Fibroblast of villous mesenchyme (primary cell): ENCODE measurements at places on chromosomes 11 and 22. TPM values are rescaled to one million over a fixed set of nuclear protein-coding genes. Genes with fewer than 3 reads are reported as not detected.

GRCh38 chr11:77179048-77179447 is 51.0 kb downstream of the MYO7A start:
- DNase-seq = no peak

DNA sequence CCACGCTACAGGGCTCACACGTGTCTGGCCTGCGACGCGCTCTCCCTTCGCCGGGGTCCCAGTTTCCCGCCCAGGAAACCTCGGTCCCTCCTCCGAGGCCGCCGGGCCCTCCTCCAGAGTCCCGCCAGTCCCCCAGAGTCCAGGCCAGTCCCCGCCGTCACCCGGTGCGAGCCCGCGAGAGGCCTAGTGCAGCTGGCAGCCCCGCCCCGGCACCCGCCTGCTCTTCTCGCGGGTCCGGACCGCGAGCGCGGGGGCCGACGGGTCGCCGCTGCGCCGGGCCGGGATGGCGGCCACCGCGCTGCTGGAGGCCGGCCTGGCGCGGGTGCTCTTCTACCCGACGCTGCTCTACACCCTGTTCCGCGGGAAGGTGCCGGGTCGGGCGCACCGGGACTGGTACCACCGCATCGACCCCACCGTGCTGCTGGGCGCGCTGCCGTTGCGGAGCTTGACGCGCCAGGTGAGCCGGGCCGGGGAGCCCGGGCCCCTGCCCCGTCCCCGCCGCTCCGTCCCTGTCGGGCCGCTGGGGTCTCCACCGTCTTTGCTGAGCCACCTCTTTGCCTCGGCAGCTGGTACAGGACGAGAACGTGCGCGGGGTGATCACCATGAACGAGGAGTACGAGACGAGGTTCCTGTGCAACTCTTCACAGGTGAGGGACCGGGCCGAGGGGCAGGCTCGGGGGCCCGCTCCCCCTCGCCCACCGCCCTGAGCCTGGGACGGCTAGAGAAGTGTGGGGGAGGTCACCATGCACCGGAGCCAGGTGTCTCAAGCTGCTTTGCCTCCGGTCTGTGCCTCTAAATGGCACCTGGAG is at the start of gene PTPMT1:
Gene PTPMT1, plus strand, starts transcription at position 260 of the 809 bp plus-strand sequence. Its CDS starts 24 bp downstream, at position 284.
- DNase-seq = peak; percentile 72

DNA sequence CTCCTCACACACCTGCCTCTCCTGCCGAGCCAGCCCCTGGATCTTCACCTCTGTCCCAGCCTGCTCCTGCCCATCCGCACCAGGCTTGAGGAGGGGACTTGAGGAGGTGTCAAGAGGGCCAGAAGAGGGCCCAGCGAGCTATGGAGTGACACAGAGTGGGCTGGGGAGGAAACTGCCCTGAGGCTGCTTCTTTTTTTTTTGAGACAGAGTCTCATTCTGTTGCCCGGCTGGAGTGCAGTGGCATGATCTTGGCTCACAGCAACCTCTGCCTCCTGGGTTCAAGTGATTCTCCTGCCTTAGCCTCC is 21.9 kb upstream of the CDON start:
- DNase-seq = no peak

Gene ALG9
- total RNA-seq = 35.8 and 49.7 TPM in 2 replicates

- DNase-seq = no peak
Measured at GRCh38 chr22:50556703-50557102, 6.0 kb downstream of the SYCE3 start.

- peak; percentile 12 for DNase-seq
Measured at GRCh38 chr11:62193952-62194351, 3.9 kb downstream of the SCGB1D1 start.

DNA sequence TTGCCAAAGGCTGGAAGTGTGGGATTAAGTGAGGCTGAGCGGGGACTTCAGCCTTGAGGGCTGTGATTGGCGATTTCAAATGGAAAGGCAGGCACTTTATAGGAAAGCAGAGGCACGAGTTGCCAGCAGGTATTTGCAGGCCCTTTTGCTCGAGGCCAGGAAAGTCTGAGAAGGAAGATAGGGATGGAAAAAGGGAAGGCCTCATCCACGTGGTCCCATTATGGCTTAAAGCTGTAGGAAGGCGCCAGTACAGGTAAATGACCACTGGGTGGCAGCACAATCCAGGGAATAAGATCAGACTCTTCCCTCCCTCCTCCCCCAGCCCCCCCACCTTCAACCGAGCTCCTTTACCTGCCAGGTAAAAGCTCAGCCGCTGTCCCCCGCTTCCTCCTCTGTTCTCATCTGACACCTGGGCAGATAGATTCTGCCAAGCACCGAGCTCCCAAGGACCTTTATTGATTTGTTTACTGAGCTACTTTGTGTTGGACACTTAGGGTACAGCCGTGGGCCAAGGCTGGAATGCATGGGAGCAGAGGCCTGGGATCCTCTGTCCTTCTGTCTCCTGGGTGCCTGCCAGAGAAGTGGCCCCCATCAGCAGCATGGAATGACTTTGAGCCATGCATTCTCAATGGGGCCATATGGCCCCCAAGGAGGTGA is 7.5 kb downstream of the P2RX3 start:
- peak; percentile 65 for DNase-seq

- DNase-seq = no peak
Measured at GRCh38 chr11:114298710-114299109, 2.5 kb downstream of the NNMT start.

DNA sequence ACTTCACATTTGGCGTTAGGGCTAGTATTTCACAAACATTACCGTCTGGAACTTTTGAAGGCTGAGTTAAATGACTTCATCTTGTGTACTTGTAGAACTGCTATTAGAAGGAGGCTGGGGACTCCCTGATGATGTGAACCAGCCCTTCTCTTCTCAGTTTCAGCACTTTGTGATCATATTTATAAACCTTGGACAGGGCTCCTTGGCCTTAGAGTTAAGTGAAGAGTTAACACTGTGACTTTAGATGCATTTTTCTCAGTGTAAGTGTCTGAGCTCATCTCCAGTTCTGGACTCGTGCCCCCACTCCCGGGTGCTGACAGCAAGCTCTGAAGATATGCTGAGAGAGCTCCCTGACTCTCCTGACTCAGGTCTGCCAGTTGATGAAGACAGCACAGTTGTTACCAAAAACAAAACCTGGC is 8.4 kb downstream of the MIAT start:
- DNase-seq = no peak

DNA sequence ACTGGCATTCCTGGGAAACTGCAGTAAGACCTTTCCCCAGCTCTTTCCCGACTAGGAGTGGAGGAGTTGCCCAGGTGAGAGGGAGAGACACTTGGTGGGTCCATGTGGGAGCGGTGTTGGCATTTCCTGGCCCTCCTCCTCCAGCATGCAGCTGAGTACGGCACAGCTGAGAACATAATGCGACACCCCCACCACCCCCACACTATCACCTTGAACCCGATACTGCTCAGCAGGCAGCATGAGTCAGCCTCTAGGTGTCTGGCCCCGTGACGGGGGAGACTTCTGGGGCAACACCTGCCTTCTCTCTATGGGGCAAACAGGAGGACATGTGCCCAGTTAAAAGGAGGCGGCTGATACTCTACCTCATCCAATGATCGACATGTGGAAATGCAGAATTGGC is 64.4 kb downstream of the PKNOX2 start:
- no peak for DNase-seq

- no peak for DNase-seq
Measured at GRCh38 chr22:44332946-44333345, 20.2 kb upstream of the SHISAL1 start.

Gene PHOX2A
- total RNA-seq = not detected in 2 replicates

Gene MFRP
- under 0.01 TPM in 1 of 2 replicates, not detected in the other for total RNA-seq

DNA sequence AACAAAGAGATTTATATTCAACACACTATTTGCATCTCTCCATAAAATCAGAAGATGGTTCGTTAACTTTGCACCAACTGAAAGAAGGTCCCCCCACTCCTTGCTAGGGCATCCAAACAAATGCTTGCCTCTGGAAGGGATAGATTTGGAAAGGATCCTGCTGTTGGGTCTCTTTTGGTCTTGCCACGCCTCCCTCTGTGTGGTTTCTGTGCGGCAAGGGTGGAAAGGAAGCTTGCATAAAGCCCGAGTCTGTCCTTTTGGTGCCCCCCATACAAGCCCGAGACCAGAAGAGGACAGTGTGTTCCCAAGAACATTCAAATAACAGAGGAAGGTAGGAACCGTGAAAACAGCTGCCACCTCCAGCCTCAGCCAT is 15.1 kb downstream of the SCGB1A1 start:
- no peak for DNase-seq

Gene CCDC73
- not detected in 2 replicates for total RNA-seq

DNA sequence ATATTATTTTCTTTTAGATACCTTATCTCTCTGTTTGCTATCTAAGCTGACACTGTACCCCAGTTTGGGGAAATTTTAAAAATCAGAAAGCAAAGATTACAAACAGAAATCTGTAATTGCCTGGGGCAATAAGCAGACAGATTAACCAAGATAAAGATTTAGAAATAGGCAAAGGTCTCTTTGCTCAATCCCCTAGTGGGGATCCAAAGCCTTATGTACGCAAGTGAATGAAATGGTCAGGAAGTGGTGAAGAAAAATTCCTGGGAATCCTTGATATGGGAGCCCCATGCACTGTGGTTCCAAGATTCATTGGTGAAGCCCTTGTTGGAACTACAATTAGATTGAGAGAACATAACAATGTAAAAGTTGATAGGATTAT is 139.5 kb upstream of the GUCY1A2 start:
- DNase-seq = no peak

Gene NUDT22
- total RNA-seq = 43.6 and 80.5 TPM in 2 replicates

Gene IRAG1
- total RNA-seq = 66.0 and 89.4 TPM in 2 replicates

- DNase-seq = peak; percentile 13
Measured at GRCh38 chr11:114610984-114611944, 15.7 kb upstream of the NXPE4 start.

DNA sequence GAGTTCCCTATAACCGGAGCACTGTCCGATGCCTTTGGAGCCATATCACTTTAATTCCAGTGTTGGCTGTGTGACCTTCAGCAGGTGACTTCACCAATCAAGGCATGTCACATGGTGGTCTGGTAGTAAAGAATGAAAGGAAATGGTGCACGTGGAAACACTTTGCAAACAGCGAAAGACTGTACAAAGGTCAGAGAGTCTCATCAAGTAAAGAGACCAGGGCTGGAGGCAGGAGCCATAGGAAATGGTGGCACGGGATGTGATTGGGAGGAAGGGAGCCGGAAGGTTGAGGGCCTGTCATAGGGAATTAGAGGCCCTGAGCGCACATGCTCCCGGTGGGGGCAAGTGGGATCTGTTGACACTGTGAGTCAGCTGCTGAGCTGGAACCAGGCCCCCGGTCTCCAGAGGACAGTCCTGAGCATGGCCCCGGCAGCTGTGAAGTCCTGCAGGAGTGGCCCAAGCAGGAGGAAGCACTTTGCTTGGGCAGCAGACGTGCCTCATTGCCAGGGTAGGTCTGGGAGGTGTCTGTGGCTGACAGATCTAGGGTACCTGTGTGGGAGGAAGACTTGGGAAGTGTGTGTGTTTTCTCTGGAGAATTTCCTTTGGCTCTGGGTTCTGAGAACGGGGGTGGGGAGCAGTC is 2.0 kb downstream of the DAGLA start:
- no peak for DNase-seq

Gene FGF4
- total RNA-seq = not detected in 2 replicates
